ENCODE measurements at places on chromosomes 11 and 22.

GRCh38 chr22:11360632-11361031, 4167.4 kb upstream of the OR11H1 start:
- no peak for DNase-seq

- DNase-seq, result no peak
Measured at GRCh38 chr11:44709281-44709562, 17.5 kb upstream of the TSPAN18 start.

DNA sequence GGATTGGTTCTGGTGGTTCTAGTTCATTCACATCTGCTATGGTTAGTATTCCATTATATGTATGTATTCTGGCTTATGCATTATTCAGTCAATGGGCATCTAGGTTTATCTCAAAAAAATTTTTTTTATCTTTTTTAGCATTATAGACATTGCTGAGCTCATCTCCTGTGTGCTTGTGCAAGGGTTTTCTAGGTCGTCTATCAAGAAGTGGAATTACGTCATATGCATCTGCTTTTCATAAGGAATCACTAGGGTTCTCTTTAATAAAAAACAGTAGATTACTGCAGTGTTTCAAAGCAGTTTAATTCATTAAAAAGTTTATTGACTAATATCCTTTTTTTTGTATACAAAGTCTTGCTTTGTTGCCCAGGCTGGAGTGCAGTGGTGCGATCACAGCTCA, 21.3 kb downstream of the TBC1D22A start:
- DNase-seq, result no peak

GRCh38 chr22:46244771-46245170, 5.3 kb downstream of the CDPF1 start:
- DNase-seq, result no peak

DNA sequence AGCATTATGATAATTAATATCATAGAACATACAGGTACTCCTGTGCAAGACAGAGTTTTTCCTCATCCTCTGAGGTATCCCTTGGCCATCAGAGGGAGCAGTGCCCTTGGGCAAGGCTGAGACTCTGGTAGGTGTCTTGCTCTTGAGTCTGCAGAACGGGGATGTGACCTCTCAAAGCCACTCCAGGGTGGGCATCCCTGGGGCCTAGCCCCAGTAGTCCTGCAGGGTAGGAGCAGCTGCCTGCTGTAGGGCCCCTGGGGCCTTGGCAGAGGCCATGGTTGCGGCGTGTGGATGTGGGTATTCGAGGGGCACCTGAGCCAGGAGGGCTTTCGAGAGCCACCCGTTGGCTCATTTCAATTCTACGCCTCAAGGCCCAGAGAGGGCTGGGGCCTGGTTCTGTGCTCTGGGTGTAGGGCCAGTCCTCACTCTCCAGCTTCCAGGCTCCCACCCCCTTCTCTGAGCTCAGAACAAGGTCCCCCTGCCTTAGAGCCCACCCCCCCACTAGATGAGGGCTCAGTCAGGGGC, 7.7 kb upstream of the OMP start:
- DNase-seq, result no peak

GRCh38 chr22:20885557-20886323, 26.9 kb downstream of the SNAP29 start:
- peak; percentile 87 for DNase-seq

DNA sequence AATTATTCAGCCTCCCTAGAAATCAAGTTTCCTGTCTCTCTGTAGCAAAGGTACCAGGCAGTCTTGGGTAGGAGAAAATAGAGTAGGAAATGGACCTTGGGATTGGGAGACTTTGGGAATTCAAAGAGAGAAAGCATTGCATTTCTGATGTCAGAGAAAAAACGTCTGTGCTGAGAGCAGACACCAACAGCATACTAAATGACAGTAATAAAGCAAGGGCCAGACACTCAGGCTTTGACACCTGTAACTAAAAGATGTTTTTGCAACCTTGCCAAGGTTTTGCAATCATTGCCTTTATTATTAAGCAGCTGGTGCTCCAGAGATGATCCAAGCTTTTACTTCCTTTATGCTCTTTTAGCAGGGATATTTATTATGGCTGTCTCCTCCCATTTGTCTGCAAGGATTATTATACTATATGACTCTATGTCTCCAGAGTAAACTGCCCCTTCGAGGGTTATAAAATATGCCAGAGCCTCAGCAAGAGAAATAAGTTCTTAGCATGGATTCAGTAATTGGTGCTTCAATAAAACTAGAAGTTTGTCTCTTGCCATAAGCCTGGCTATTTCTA, 85.2 kb upstream of the GRAMD1B start:
- no peak for DNase-seq

DNA sequence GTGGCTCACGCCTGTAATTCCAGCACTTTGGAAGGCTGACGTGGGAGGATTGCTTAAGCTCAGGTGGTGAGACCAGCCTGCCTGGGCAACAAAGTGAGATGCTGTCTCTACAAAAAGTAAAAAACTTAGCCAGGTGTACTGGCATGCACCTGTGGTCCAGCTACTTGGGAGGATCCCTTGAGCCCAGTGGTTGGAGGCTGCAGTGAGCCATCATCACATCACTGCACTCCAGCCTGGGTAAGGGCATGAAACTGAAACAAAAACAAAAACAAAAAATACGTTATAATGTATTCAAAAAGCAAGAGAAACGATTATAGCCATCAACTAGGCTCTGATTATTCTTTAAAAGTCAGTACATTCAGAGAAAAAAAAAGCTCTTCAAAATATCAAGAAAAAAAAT, 62.5 kb downstream of the TCF20 start:
- no peak for DNase-seq
